ENCODE measurements at places on chromosomes 2 and 18.

DNA sequence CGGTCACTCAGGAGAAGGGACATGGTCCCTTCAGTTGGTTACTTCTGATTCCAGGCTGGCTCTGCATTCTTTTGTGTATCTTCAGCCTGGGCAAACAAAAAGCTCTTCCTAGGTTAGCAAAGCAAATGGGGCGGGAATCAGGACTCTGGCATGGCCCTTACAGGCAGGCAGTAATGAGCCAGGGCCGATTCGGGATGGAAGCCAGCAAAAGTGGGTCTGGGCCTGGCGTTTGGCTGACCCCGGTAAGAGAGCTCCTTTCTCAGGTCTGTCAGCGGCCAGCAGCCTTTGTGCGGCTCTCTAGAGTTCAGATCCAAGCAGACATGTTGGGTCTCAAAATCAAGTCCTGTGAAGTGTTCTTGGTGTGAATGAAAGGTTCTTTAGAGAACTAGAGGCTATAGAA is 81.5 kb upstream of the EML6 start:
- H3K36me3 ChIP-seq: peaks cover 46% of the 10 kb centered on the region
- H3K27ac ChIP-seq: peak overlapping the region; percentile 69
- H3K4me3 ChIP-seq: no peak overlapping the region
- H3K4me1 ChIP-seq: peaks cover 9% of the 10 kb centered on the region

DNA sequence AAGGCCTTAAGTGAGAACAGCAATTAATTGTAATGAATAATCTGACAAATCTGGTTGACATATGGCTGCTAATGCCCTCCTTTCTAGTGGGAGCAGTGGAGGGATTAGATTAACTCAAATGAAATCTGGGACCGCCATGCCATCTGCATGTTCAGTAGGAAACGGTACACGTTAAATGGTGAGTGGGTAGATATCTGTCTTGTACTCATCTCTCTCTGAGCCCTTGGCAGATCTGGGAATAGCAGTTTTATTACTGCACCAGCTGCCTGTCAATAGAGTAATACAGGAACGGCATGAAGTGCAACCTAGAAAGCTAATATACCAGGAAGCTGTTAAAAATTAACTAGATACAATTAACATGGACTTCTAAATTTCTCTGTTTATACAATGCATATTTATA is 258.8 kb downstream of the GPD2 start:
- H3K36me3 ChIP-seq: no peaks in the 10 kb centered on the region
- H3K4me3 ChIP-seq: no peak overlapping the region
- peaks cover 3% of the 10 kb centered on the region for H3K27me3 ChIP-seq
- no peak for DNase-seq

DNA sequence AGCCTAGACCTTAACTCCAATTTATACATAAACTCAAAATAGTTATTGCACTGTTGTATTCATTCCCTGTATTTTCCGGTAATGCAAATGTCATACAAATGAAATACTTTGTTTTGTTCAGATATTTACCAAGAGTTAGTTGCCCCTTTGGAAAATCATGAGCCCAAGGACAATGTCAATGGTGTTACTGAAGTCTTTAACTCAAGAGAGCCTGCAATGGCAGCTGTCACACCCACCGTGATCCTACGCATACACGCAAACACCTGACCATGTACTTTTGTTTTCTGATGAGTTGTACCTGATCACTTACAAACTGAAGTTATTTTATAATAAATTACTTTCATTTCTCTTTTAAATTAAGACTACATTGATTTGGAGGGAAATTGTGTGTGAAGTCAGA is 11.7 kb upstream of the WIPF1 start:
- no peak for DNase-seq
- H3K27me3 ChIP-seq: no peaks in the 10 kb centered on the region
- peaks cover 6% of the 10 kb centered on the region for H3K36me3 ChIP-seq
- H3K4me3 ChIP-seq: no peak overlapping the region
- H3K27ac ChIP-seq: peak overlapping the region; percentile 97
- peaks cover 51% of the 10 kb centered on the region for H3K4me1 ChIP-seq

GRCh38 chr2:98869870-98870269 is 66.2 kb downstream of the CRACDL start:
- H3K27ac ChIP-seq: no peak overlapping the region
- no peak for DNase-seq
- H3K36me3 ChIP-seq: no peaks in the 10 kb centered on the region
- H3K4me1 ChIP-seq: peaks cover 8% of the 10 kb centered on the region
- peak overlapping the region; percentile 32 for H3K4me3 ChIP-seq

- H3K27ac ChIP-seq: no peak overlapping the region
- H3K4me1 ChIP-seq: no peaks in the 10 kb centered on the region
- H3K27me3 ChIP-seq: no peaks in the 10 kb centered on the region
These were observed 22.2 kb downstream of the SOWAHC start for GRCh38 chr2:109636317-109636716.

- no peak overlapping the region for H3K4me3 ChIP-seq
- no peaks in the 10 kb centered on the region for H3K36me3 ChIP-seq
- H3K27ac ChIP-seq: no peak overlapping the region
- peaks cover 13% of the 10 kb centered on the region for H3K4me1 ChIP-seq
These were observed 86.3 kb upstream of the MBOAT2 start for GRCh38 chr2:9089831-9090230.

DNA sequence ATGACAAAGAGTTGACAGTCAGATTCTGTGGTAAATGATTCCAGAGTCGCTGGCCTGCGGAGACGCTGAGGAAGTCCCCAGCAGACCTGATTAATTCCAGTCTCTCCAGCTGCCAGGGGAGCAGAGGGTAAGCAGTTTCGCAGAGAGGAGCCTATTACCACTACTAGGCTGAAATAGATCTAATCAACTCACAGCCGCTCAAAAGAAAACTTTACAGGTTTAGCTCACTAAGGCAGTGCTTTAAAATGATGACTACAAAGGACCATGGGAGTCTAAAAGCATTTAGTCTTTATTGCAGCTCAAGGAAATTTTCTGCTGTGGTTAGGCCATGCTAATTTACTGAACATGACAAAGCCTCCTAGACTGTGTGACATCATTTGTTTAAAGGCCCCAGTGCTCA is 445.6 kb upstream of the POU3F3 start:
- no peaks in the 10 kb centered on the region for H3K4me1 ChIP-seq
- H3K4me3 ChIP-seq: no peak overlapping the region
- no peaks in the 10 kb centered on the region for H3K36me3 ChIP-seq
- no peaks in the 10 kb centered on the region for H3K27me3 ChIP-seq
- no peak for DNase-seq

DNA sequence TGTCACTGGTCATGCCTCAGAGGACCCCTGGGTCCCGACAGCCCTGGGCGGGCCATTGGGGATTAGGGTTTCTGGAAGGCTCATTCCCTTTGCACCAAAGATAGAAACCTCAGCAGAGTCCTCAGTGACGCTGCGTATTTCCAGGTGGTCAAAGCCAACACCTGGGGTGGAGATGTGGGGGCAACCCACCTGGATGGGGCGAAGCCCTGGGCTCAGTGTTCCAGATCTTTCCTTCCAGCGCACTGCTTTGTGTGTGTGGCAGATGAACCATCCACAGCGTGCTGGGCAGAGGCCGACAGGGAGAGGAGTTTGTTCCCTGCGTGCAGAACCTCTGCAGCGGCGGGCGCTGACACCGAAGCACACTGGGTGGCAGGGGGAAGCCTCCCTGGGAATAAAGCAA is 143.9 kb downstream of the CTIF start:
- peaks cover 4% of the 10 kb centered on the region for H3K36me3 ChIP-seq
- H3K4me1 ChIP-seq: no peaks in the 10 kb centered on the region
- no peak overlapping the region for H3K4me3 ChIP-seq

DNA sequence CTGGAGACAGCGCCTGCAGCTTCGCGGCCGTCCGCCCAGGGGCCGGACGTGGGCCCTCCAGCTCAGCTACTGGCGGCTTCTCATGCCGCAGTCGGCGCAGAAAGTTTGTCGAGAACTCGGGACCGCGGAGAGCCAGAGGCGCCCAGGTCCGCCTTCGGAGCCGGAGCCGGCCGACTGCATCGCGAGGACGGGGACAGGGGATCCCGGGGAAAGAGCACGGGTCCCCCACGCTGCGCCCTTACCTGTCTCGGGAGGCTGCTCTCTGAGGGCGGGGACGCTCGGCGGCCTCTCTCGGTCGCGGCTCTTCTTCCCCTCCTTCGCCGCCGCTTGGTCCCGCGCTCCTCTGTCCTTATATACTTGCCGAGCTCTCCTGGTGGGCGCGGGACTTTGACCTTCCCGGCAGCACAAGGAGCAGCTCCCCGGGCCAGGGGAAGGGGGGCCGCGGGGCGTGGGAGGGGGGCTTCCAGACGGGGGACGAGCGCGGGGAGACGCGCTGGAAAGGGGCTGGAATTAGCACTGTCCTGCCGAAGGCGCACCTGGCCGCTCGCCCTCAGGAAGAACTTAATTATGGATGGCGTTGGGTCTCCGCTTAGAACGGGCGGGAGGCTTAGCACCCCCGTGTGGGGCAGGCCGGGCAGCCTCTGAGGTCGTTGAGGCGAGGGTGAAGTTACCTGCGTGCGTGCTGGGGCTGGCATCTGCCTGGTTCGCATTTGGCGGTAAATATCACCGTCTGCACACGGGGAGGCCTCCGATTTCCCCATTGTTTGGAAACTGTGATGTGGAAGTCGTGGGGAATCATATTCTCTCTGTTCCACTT is at the start of gene POMC:
TSS of gene POMC (minus strand) at position 325 of the 817 bp plus-strand sequence. CDS start 3,808 bp downstream, outside the sequence.
- peak within 1 kb of the TSS; percentile 80 for H3K4me3 ChIP-seq
- DNase-seq: peak; percentile 31
- H3K27ac ChIP-seq: no peak within 1 kb of the TSS
- H3K27me3 ChIP-seq: peaks cover 12% of the 10 kb centered on the region
- H3K4me1 ChIP-seq: peaks cover 21% of the 10 kb centered on the region
- H3K36me3 ChIP-seq: peaks cover 1% of the 10 kb centered on the region

GRCh38 chr2:159322419-159322818 is 35.9 kb upstream of the WDSUB1 start:
- no peak for DNase-seq
- H3K4me1 ChIP-seq: no peaks in the 10 kb centered on the region

- peaks cover 2% of the 10 kb centered on the region for H3K36me3 ChIP-seq
- DNase-seq: no peak
- H3K27ac ChIP-seq: no peak overlapping the region
- no peak overlapping the region for H3K4me3 ChIP-seq
These were observed 43.9 kb upstream of the STPG4 start for GRCh38 chr2:47198985-47199451.

GRCh38 chr2:218754781-218755180 is 27.2 kb upstream of the CYP27A1 start:
- H3K36me3 ChIP-seq: peaks cover 40% of the 10 kb centered on the region
- H3K4me3 ChIP-seq: no peak overlapping the region
- no peak overlapping the region for H3K27ac ChIP-seq
- H3K27me3 ChIP-seq: no peaks in the 10 kb centered on the region

- peaks cover 6% of the 10 kb centered on the region for H3K4me1 ChIP-seq
- no peaks in the 10 kb centered on the region for H3K27me3 ChIP-seq
- no peaks in the 10 kb centered on the region for H3K36me3 ChIP-seq
These were observed 3.3 kb upstream of the GALNT14 start for GRCh38 chr2:31141443-31142085.

- no peak overlapping the region for H3K27ac ChIP-seq
- H3K4me3 ChIP-seq: no peak overlapping the region
- H3K4me1 ChIP-seq: peaks cover 3% of the 10 kb centered on the region
- peaks cover 8% of the 10 kb centered on the region for H3K27me3 ChIP-seq
These were observed 33.2 kb upstream of the SLC40A1 start for GRCh38 chr2:189613650-189614420.

- H3K36me3 ChIP-seq: peaks cover 14% of the 10 kb centered on the region
- no peaks in the 10 kb centered on the region for H3K4me1 ChIP-seq
- no peak overlapping the region for H3K4me3 ChIP-seq
- no peak overlapping the region for H3K27ac ChIP-seq
- DNase-seq: no peak
These were observed 33.6 kb upstream of the KCNG2 start for GRCh38 chr18:79764131-79764530.

DNA sequence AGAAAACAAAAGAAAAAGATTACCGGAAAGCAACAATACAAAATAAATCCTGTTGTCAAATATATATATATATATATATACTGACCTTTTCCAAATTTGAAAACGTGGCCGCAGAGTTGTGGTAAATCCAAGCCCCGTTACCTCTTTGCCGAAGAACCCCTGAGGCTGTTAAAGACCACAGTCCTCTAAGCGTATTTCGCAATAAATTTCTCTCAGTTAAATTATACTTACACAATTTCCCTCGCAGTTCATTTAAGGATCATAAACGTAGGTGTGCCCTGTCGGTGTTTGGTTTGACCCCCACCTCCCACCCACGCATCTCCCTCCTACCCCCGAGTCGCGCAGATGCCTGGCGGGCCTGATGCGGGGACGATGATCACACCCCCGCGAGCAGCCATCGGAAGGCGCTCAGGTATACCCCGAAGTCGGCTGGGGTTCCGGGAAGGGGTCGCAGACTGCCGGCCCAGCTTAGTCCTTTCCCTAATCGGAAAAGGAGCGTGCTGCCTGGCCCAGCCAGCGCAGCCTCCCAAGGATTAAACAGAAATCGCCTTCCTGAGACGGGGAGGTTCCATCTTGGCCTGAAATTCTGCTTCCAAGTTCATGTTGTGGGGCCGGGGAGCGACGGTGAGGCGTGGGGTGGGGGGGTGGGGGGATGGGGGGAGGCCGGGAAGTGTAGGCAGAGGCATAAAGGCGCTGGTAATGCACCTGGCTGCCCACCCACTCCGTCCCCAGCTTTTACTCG is 2.9 kb upstream of the MEIS1 start:
- DNase-seq: no peak
- H3K4me3 ChIP-seq: no peak overlapping the region
- H3K27ac ChIP-seq: no peak overlapping the region
- H3K27me3 ChIP-seq: peaks cover 24% of the 10 kb centered on the region

GRCh38 chr2:42368817-42369531 is 8.0 kb upstream of the COX7A2L start:
- no peak overlapping the region for H3K27ac ChIP-seq
- DNase-seq: no peak
- H3K27me3 ChIP-seq: peaks cover 3% of the 10 kb centered on the region
- no peaks in the 10 kb centered on the region for H3K4me1 ChIP-seq

- no peaks in the 10 kb centered on the region for H3K4me1 ChIP-seq
- no peaks in the 10 kb centered on the region for H3K36me3 ChIP-seq
- H3K27me3 ChIP-seq: no peaks in the 10 kb centered on the region
- H3K4me3 ChIP-seq: no peak overlapping the region
These were observed 209.3 kb downstream of the SLC4A3 start for GRCh38 chr2:219836647-219837177.

DNA sequence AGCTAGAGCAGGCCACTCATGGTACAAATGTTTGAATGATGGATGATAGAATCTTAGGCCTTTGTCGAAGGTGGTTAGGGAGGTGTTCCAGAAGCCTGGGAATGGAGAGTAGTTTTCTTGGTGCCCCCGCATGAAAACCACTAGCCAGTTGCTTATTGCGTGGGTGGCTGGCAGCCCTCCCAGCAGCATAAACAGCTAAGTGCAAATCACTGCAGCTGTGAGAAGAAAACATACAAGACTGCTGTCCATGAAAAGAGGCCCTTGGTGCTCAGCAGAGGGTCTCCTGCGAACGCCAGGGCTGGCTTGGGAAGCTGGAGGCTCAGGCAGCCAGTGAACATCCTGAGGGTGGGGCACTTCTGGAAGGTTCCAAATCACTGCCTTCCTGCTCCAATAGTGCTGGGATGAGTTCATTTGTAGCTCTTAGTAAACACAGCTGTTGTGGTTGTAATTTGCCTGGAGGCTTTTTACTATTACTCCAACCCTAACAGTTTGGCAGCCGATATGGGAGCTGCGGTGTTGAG is 118.8 kb downstream of the MGAT5 start:
- no peak overlapping the region for H3K4me3 ChIP-seq
- H3K27me3 ChIP-seq: no peaks in the 10 kb centered on the region
- DNase-seq: no peak
- peak overlapping the region; percentile 49 for H3K27ac ChIP-seq
- H3K36me3 ChIP-seq: peaks cover 39% of the 10 kb centered on the region
- H3K4me1 ChIP-seq: peaks cover 22% of the 10 kb centered on the region
